Right ventricle myocardium inferior (tissue), 1 donor: ENCODE measurements at places on chromosomes 6 and 20.

- no peak for DNase-seq
These were observed 28.9 kb downstream of the UTRN start for GRCh38 chr6:144314003-144314485.

DNA sequence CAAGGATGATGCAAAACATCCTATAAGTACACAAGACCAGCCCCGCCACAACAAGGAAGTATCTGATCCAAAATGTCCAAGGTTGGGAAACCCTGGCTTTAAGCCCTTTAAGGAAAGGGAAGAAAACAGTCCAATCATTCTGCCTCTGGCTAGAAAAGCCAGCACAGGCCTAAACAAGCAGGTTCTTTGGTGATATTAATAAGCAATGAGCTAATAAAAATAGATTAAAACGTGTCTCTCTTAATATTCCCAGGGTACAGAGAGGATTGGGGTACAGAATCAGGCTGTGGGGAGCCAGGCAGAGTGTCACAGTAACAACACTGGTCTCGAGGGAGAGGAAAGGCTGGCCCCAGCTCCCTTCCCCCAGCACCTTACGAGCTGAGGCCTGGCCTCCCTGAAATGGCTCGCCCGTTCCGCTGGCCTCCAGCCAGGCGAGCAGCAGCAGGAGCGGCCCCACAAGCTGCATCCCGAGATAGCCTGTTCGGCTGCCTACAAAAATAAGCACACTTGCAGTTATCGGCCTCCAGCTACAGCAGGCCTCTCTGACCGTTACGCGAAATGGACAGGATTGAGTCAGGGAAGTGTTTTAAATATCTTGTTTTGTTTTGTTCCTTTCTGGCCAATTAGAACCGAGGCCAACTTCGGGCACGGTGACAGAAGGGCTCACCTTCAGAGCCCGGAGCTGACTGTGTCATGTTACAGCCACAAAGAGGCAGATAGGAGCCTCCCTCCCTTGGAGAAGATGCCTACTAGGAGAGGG is 4.0 kb upstream of the ZMYND8 start:
- peak; percentile 94 for DNase-seq

DNA sequence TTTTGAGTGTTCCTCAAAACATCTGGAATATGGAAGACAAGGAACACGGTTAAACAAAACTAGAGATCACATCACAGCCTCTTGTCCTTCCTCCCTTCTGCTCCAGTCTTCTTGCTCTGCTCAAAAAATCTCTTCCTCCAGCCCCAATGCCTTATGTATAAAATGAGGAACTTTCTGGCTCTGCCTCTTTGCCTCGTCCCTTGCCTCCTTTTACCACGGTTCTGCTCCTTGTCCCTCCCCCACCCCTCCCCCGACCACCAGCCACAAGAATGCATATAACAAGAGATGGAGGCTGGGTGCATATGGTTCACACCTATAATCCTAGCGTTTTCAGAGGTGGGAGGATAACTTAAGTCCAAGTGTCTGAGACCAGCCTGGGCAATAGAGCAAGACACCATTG is 43.6 kb downstream of the PLAGL2 start:
- no peak for DNase-seq

DNA sequence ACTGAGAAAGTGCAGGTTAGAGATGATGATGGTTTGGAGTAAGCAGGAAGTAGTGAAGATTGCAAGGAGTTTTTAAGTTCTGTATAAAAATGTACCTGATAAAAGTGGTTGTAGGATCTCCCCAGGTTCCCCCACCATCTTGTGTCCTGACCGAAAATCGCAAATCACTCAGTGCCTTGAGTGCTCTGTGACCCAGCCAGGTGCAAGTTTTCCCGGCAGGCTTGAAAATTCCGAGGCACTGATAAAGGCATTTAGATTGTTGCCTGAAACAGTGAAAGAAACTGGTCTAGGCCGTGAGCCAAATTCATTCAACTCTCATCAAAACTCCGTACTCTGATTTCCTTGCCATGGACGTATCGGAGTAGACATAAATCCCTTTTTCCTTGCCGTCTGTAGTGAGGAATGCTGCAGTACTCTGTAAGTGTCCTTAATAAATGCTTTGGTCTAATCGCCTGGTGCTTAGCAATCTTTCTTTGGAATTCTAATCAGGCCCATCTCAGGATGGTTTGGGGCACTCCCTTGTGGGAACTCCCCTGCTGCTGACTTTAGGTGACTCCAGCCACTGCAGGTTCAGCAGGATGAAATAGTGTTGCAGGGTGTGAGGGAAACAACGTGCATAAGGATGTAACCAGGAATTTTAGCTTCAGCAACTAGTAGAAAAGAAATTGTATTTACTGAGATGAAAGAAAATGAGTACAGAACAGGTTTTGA is 1199.8 kb upstream of the MAP3K7 start:
- DNase-seq: no peak

DNA sequence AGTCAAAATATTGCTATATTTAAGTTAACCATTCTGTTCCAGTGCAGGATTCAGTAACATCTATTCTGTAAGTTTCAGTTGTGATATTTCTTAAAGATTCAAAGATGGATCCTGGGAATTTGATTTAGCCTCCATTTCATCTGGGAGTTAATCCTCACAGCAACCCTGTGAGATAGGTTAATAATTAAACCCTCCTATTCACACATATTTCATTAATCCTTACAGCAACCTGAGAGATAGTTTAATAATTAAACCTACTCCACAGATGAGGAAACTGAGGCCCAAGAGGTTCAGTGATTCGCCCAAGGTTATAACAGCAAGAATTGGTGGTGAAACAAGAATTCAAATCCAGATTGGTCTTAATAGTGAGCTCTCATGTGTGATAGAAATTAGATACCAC is 10.9 kb upstream of the ZBTB2 start:
- DNase-seq: no peak

DNA sequence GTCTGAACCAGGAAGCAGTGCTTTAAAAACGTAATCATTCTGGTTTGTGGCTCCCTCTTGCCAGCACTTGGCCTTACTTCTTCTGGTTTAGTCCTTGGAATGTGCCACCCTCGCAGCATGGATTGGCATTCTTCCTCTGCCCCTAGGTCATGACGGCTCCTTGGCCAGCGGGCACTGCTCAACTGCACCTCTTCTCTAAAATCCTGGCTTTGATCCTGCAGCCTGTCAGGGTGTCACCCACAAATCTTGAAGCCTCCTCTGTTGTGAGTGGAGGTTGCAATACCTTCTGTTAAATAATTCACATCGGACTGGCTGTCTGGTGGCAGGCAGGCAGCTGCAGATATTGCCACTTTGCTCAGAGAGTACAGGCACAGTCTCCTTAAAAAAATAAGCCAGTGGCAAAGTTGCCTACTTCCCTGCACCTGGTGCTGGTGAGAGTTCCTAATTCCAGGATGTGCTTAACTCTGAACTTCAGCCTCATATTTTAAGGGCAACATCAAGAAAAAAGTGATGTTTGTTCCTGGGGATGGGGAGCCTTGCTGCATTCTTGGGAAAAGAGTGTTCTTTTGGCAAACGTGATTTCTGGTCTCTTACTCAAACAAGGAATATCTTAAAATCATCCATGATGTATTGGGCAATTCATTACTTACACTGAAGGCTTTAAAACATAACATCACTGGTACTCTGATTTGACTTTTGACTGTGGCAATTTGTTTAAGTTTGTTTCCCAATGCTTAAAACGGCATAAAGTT is 179.8 kb downstream of the FOXA2 start:
- no peak for DNase-seq

GRCh38 chr6:37635319-37635718 is 62.4 kb downstream of the MDGA1 start:
- DNase-seq: peak; percentile 21

- DNase-seq: no peak
These were observed 1.3 kb upstream of the UNC5CL start for GRCh38 chr6:41040101-41040939.

GRCh38 chr6:149905371-149905910 is 7.5 kb upstream of the RAET1E start:
- DNase-seq: peak; percentile 66

DNA sequence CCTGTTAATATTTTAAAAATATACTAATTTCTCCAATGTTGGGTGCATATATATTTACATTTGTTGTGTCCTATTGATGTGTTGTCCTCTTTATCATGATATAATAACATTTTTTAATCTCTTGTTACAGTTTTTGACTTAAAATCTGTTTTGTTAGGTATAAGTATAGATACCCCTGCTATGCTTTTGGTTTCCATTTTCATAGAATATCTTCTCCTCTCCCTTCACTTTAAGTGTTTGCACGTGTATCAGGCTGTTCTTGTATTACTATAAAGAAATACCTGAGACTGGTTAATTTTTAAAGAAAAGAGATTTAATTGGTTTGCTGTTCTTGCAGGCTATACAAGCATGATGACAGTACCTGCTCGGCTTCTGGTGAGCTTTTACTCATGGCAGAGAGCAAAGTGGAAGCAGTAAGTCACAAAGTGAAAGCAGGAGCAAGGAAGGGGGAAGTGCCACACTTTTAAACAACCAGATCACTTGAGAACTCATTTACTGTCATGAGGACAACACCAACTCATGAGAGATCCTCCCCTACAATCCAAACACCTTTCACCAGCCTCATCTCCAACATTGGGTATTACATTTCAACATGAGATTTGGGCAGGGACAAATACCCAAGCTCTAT is 340.5 kb upstream of the SYNCRIP start:
- DNase-seq: no peak

DNA sequence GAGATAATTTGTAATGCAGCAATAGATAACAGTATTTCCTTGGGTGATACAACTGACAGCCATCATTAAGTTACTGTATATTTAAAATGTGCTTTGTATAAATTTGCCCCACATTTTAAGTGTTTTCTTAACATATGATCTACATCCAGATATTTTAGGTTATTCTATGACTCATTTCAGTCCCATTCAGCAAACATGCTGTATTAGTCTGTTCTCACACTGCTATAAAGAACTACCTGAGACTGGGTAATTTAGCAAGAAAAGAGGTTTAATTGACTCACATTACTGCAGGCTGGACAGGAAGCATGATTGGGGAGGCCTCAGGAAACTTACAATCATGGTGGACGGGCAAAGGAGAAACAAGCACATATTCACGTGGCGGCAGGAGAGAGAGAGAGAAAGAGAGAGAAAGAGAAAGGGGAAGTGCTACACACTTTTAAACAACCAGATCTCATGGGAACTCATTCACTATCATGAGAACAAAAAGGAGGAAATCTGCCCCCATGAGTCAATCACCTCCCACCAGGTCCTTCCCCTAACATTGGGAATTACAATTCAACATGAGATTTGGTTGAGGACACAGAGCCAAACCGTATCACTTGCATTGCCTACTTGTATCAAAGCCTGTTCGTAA is 9.6 kb upstream of the CHD6 start:
- no peak for DNase-seq

DNA sequence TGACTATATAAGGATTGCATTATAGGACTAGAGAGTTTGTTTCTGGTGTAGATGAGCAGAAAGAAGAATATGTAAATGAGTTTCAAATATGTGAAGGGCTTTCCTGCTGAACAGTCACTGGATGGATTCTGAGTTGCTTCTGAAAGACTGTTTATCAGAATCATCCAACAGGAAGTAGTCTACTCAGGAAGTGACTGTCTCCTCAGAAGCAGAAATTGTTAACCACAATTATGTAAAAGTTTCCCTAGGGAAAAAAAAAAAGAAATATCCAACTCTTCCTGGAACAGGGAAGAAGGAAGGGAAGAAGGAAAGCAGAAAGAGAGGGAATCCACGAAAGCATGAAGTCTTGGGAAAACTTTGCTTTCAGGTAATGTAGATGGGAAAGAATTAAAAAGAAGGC is 138.9 kb downstream of the TENT5A start:
- no peak for DNase-seq

GRCh38 chr6:168726312-168726856 is 285.4 kb downstream of the SMOC2 start:
- no peak for DNase-seq

DNA sequence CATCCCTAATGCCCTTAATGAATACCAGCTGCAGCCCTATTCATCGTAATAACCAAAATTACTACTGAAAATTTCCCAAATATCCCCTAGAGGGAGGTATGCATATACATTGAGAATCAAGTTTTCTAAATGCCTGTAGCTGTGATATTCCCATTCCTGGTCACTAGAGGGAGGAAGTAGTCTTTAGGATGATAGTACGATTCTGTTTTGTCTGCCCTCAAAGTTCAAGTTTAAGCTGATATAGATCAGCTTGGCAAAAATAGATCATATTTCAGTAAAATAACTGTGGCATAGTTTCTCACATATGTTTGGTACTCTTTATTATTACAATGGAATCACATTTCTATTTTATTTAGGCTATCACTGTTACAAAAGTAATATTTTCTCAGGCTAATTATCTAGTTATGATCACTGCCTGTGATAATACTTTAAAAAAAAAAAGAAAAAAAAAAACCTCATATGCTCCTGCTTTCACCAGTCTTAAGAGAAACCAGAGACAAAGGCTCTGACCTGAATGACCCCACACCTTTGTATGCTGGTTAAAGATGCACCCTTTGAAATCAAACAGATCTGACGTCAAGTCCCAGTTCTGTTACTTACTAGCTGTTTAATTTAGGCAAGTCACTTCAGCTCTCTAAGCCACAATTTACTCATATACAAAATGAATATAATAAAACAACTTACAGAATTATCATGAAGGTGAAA is 11.0 kb downstream of the TSPYL1 start:
- DNase-seq: no peak

- no peak for DNase-seq
These were observed 8.7 kb downstream of the MTHFD1L start for GRCh38 chr6:150874179-150874578.
